ENCODE measurements at places on chromosomes 11 and 22. TPM values are rescaled to one million over a fixed set of nuclear protein-coding genes. Genes with fewer than 3 reads are reported as not detected.
A peak's percentile ranks its signal among the peaks of the same experiment; 100 is the strongest.

Gene TMEM80
- polyA plus RNA-seq = 10.2 TPM

Gene SOX6
- 0.08 TPM for polyA plus RNA-seq

GRCh38 chr11:96275801-96276594 lies 67.0 kb downstream of the MAML2 start:
- no peak for DNase-seq

DNA sequence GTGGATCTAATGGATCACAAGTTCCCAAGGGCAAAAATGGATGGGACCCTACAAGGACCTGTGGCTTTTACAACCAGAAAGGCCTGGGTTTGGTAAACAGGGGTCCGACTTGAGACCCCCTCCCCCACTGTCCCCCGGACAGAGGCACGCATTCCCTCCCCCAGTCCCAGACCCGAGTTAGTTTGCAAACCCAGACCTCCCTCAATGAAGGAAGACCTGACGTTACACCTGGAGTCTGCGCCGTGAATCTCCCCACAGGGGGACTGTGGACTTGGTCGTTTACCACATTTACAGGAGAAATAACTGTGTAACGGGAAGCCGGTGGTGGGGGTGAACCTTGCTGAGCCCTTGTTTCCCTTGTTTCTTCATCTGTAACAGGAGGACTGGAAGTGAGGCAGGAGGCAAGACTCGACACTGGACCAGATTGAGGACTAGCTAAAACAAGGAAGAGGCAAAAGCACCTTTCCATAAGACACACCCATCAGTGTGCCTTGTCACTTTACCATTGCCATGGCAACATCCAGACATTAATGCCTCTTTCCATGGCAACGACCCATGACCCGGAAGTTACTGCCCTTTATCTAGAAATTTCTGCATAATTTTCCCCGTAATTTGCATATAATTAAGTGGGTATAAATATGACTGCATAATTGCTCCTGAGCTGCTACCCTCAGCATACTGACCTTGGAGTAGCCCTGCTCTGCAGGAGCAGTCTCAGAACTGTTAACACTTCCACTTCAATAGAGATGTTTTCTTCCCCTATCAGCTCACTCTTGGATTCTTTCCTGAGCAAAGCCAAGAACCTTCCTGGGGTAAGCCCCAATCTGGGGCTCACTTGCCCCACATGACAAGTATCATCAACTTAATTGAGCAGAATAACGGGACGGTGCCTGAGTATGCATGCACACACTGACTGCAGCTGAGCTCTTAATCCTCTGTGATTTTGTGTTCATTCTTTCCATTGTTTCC lies 25.4 kb downstream of the PDGFB start:
- peak; percentile 24 for DNase-seq

DNA sequence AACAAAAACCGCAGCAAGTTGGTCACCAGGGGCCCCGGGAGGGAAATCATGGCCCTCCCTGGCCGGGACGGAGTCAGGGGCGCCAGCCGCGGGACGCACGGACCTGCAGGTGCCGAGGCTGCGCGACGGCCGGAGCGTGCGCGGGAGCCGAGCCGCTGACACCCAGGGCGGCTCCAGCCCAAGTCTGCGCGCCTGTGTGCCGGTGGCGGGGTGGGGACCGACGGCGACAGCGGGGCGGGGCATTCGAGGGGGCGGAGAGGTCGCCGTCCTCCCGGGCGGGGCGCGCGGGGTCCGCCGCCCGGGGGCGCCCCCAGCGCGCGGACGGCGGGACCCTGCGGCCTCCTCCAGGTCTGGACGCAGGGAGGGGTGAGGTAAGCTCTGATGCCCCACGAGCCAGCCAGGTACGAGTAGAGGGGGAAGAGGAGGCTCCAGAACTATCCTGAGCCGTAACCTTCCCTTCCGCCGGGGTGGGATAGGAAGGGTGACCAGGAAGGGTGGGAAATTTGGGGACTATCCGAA lies at the start of gene ESAM:
ESAM (minus strand) TSS at position 186 of the 519 bp plus-strand sequence; CDS start at position 50, 136 bp downstream.
- DNase-seq = peak; percentile 17

GRCh38 chr11:76700177-76701100 lies 29.9 kb upstream of the LRRC32 start:
- DNase-seq = peak; percentile 74

DNA sequence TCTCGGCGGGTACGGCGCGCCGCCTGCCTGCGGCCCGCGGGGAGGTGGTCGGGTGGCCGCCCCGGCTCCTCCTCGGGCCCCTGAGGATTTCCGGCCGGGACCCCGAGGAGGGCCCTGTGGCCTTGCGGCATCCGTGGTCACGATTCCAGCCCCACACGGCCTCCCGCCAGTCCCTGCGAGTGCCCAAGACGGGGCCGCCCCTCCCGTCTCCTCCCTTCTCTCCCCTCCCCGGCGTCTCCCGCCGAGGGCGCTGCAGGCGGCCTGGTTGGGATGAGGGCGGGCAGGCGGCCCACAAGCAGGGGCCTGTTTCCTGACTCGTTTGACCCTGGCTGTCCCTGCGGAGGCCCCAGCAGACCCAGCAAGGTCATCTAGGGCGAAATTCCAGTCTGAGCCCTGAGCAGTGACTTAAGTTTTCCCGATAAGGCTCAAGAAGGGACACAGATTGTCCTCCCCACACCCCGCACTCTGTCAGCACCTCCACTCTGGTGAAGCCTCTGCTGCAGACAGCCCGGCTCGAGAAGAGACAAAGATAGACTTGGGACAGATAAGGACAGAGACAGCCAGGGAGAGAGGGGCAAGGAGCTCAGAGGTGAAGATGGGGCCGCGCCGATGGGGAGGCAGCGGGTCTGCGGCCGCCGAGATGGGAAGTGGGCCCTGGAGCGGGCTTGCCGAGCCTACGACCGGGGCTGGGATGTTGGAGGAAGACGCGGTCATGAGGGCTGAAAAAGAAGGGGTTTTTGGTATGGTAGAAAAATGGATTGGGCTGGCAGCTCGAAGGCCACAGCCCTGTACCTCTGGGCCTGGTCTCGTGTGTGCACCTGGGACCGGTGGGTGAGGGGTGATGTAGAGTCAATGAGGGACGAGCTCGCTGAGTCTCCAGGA lies 95.0 kb downstream of the SWAP70 start:
- peak; percentile 71 for DNase-seq

- DNase-seq = no peak
Observed at GRCh38 chr11:121802542-121802941, 313.5 kb downstream of the BLID start.

GRCh38 chr11:1650918-1651262 lies 21.3 kb downstream of the KRTAP5-5 start:
- no peak for DNase-seq

DNA sequence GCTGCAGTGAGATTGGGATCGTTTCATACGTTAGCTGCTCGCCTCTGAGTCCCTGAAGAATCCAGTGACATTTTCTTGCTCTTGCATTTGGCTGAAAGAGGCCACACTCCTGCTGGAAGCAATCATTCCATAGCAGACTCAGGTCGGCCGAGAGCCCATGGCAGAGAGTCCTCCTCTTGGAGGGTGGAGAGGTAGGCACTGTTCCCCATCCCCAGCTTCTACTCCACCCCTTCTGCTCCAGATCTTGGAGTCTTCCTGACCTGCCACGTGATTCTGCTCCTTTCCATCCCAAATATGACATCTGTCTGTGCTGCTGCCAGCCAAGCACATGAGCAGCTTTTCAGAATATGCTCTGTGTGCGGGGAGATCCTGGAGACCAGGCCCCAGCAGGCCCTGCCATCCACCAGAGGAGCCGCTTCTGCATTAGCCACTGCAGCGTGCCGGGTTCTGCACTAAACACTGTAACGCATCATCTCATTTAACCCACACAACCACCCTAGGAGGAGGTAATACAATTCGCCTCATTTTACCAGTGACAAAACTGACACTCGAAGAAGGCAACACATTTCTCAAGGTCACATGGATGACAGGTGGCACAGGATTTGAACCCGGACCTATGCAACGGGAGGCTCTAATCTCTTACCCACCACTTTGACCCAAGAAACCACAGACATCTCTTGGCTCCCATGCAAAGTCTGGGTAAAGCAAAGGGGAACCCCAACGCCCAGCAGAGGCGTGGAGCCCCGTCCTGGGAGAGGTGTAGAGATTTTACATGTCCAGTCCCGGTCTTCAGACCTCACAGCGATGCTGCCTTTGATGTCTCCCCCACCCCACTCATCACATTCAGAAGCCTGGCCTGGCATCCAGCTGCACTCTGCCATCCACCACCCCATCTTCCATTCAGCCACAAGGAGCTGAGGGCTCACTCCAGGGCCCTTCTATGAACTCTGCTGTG lies 78.8 kb downstream of the FEZ1 start:
- DNase-seq = no peak

DNA sequence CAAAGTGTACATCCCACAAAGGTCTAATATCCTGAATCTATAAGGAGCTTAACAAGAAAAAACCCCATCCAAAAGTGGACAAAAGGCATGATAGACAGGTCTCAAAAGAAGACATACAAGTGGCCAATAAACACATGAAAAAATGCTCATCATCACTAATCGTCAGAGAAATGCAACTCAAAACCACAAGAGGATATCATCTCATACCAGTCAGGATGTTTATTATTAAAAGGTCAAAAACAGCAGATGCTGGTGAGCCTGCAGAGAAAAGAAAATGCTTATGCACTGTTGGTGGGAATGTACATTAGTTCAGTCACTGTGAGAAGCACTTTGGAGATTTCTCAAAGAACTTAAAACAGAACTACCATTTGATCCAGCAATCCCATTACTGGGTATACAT lies 12.7 kb downstream of the LGALS12 start:
- DNase-seq = no peak

Data from A549 (cell line).